DND-41 (cell line): ENCODE measurements at places on chromosomes 7 and 10.

DNA sequence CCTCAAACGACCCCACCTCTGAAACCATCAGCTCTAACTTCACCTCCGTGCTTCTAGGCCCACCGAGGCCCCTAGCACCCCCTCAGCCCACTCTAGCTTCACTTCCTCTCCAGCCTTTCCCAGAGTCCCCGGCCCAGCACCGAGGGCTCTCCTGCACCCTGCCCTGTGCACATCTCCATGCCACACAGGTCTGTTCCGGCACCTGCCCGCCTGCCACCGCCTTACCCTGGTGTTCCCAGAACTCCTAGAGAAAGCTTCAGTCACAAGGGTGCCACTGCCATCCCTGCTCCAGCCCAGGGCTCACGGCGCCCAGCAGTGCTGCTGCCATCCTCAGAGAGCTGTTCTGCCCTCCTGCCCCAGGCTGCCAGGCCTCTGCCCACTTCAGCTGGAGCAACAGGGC lies 61.3 kb upstream of the INSIG1 start:
- peaks cover 3% of the 10 kb centered on the region; the same call in 1 of the 2 replicates for H3K4me1 ChIP-seq
- H3K4me3 ChIP-seq = no peak overlapping the region
- H3K27me3 ChIP-seq = no peaks in the 10 kb centered on the region
- no peak for DNase-seq

GRCh38 chr10:130054021-130054420 lies 56.6 kb downstream of the C10orf143 start:
- H3K27ac ChIP-seq = no peak overlapping the region
- H3K4me1 ChIP-seq = no peaks in the 10 kb centered on the region
- H3K4me3 ChIP-seq = no peak overlapping the region
- H3K36me3 ChIP-seq = no peaks in the 10 kb centered on the region
- H3K27me3 ChIP-seq = no peaks in the 10 kb centered on the region

GRCh38 chr7:116164552-116165306 lies 45.6 kb upstream of the TES start:
- peaks cover 79% of the 10 kb centered on the region for H3K4me1 ChIP-seq
- no peaks in the 10 kb centered on the region for H3K27me3 ChIP-seq
- DNase-seq = no peak
- H3K27ac ChIP-seq = no peak overlapping the region

GRCh38 chr10:79378383-79378646 lies 31.0 kb downstream of the PPIF start:
- H3K36me3 ChIP-seq = no peaks in the 10 kb centered on the region
- H3K27me3 ChIP-seq = no peaks in the 10 kb centered on the region
- no peak overlapping the region for H3K4me3 ChIP-seq
- DNase-seq = no peak
- no peaks in the 10 kb centered on the region for H3K4me1 ChIP-seq

GRCh38 chr7:91264924-91265681 lies 870 bp downstream of the FZD1 start:
- peaks cover 42% of the 10 kb centered on the region for H3K4me1 ChIP-seq
- DNase-seq = peak; percentile 15
- H3K27ac ChIP-seq = peak overlapping the region; percentile 38; the same call in 1 of the 2 replicates
- H3K4me3 ChIP-seq = peak overlapping the region; percentile 56
- peaks cover 40% of the 10 kb centered on the region for H3K27me3 ChIP-seq

- DNase-seq = no peak
- H3K27ac ChIP-seq = no peak overlapping the region
- no peaks in the 10 kb centered on the region for H3K4me1 ChIP-seq
- no peak overlapping the region for H3K4me3 ChIP-seq
Measured at GRCh38 chr7:114842551-114843065, 79.3 kb upstream of the MDFIC start.
